Osteoblast (primary cell): ENCODE measurements at places on chromosomes 3 and 15. TPM values are rescaled to one million over a fixed set of nuclear protein-coding genes. Genes with fewer than 3 reads are reported as not detected.

INKA1 gene
- total RNA-seq, result 5.8 and 6.5 TPM in 2 replicates

MAP3K13 gene
- 16.3 and 20.9 TPM in 2 replicates for total RNA-seq

FILIP1L gene
- total RNA-seq, result 5.8 and 5.9 TPM in 2 replicates

PDZRN3 gene
- total RNA-seq, result 18.3 and 26.4 TPM in 2 replicates

DNASE1L3 gene
- total RNA-seq, result not detected in 2 replicates

OR5AC2 gene
- total RNA-seq, result not detected in 2 replicates

SLC15A2 gene
- total RNA-seq, result under 0.01 and 0.29 TPM in 2 replicates

TOMM70 gene
- total RNA-seq, result 52.5 and 57.8 TPM in 2 replicates

ASB14 gene
- total RNA-seq, result not detected in 2 replicates

GALNT15 gene
- 6.5 and 7.1 TPM in 2 replicates for total RNA-seq

SOX14 gene
- total RNA-seq, result not detected in 2 replicates

CKMT1A gene
- total RNA-seq, result not detected in 2 replicates

NDN gene
- total RNA-seq, result 34.7 and 51.9 TPM in 2 replicates

FOXL2NB gene
- total RNA-seq, result 0.36 TPM in 1 of 2 replicates, not detected in the other

OSTN gene
- under 0.01 TPM in 1 of 2 replicates, not detected in the other for total RNA-seq

RHOV gene
- 0.36 TPM in 1 of 2 replicates, not detected in the other for total RNA-seq

SNTN gene
- not detected in 2 replicates for total RNA-seq

CHRFAM7A gene
- total RNA-seq, result under 0.01 and 0.72 TPM in 2 replicates

GRK7 gene
- not detected in 2 replicates for total RNA-seq

MORC1 gene
- total RNA-seq, result not detected in 2 replicates

- H3K27ac ChIP-seq, result no peak overlapping the region
- no peaks in the 10 kb centered on the region for H3K36me3 ChIP-seq
- H3K4me1 ChIP-seq, result peaks cover 4% of the 10 kb centered on the region
- DNase-seq, result no peak
- H3K4me3 ChIP-seq, result no peak overlapping the region
Observed at GRCh38 chr3:55735976-55736375, 248.9 kb upstream of the WNT5A start.

- DNase-seq, result no peak
- no peak overlapping the region for H3K4me3 ChIP-seq
- H3K4me1 ChIP-seq, result peaks cover 15% of the 10 kb centered on the region
- no peaks in the 10 kb centered on the region for H3K27me3 ChIP-seq
- no peaks in the 10 kb centered on the region for H3K36me3 ChIP-seq
Observed at GRCh38 chr3:69868841-69869420, 129.7 kb downstream of the MITF start.

- peaks cover 31% of the 10 kb centered on the region for H3K4me1 ChIP-seq
- peak; percentile 81 for DNase-seq
- H3K27ac ChIP-seq, result peak overlapping the region; percentile 61
- H3K4me3 ChIP-seq, result no peak overlapping the region
- H3K27me3 ChIP-seq, result no peaks in the 10 kb centered on the region
Observed at GRCh38 chr15:66573719-66574595, 8.2 kb upstream of the LCTL start.

- peak overlapping the region; percentile 46 for H3K4me3 ChIP-seq
- H3K27me3 ChIP-seq, result peaks cover 11% of the 10 kb centered on the region
- H3K27ac ChIP-seq, result no peak overlapping the region
- peaks cover 25% of the 10 kb centered on the region for H3K4me1 ChIP-seq
Observed at GRCh38 chr15:70140543-70141375, 43.0 kb upstream of the TLE3 start.

- H3K4me1 ChIP-seq, result peaks cover 39% of the 10 kb centered on the region
- no peaks in the 10 kb centered on the region for H3K36me3 ChIP-seq
- no peak for DNase-seq
- H3K4me3 ChIP-seq, result no peak overlapping the region
Observed at GRCh38 chr15:67511606-67512005, 9.3 kb upstream of the C15orf61 start.

DNA sequence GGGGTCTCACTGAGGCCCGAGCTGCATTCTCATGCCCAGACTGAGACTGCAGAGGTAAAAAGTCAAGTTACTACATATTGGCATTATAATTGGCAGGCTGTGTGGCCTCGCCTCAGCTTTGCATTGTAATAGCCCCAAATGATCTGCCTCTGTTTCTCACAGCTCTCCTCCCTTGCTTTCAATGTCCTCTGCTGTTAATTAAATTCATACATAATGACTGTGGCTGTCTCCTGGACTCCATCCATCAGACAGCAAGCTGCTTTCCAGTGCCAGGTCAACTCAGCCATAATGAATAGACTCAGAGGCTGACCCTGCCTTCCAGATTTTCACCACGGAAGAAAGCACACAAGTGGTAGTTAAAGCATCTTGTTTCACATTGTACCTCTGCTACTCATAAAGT is 7.6 kb upstream of the RTP4 start:
- no peak overlapping the region for H3K27ac ChIP-seq
- no peaks in the 10 kb centered on the region for H3K27me3 ChIP-seq
- no peak for DNase-seq

DNA sequence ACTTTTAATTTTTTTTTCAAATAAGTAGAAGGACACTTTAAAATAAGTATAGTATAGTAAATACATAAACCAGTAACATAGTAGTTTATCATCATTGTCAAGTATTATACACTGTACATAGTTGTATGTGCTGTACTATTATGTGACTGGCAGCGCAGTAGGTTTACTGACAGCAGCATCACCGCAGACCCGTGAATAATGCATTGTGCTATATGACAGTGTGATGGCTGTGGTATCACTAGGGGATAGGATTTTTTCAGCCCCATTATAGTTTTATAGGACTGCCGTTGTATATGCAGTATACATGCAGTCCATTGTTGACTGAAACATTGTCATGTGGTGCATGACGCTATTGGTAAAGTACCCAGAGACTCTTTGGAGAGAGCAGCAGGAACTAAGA is 306.5 kb downstream of the SQOR start:
- no peak overlapping the region for H3K27ac ChIP-seq
- DNase-seq, result no peak
- no peaks in the 10 kb centered on the region for H3K27me3 ChIP-seq
- H3K4me3 ChIP-seq, result no peak overlapping the region
- H3K4me1 ChIP-seq, result no peaks in the 10 kb centered on the region

- H3K27ac ChIP-seq, result no peak overlapping the region
- no peaks in the 10 kb centered on the region for H3K27me3 ChIP-seq
- no peak overlapping the region for H3K4me3 ChIP-seq
- no peaks in the 10 kb centered on the region for H3K36me3 ChIP-seq
- DNase-seq, result no peak
- no peaks in the 10 kb centered on the region for H3K4me1 ChIP-seq
Observed at GRCh38 chr3:5255404-5256344, 68.2 kb downstream of the EDEM1 start.

DNA sequence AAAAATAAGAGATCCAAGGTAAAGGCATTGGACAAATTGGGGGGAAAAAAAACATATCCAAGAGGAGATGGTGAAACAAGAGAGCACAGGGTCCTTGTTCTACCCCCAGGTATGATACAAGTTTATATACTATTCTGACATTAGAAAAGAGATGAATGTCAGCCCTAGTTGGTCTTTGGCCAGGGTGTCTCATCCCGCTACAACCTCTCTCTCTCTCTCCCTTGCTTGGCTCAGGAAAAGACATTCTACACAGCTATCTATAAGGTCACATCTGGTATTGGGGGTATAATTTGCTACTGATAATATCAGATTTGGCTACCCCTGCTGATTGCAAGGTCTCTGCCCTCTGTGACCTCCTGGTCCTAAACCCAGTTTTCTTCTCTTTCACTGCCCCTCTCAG is 117.2 kb downstream of the GOLIM4 start:
- no peaks in the 10 kb centered on the region for H3K4me1 ChIP-seq
- no peak overlapping the region for H3K27ac ChIP-seq
- H3K36me3 ChIP-seq, result no peaks in the 10 kb centered on the region
- no peak overlapping the region for H3K4me3 ChIP-seq
- no peaks in the 10 kb centered on the region for H3K27me3 ChIP-seq

GRCh38 chr3:57893668-57894067 is 114.6 kb upstream of the FLNB start:
- DNase-seq, result no peak
- peaks cover 7% of the 10 kb centered on the region for H3K4me1 ChIP-seq
- H3K27ac ChIP-seq, result no peak overlapping the region
- H3K4me3 ChIP-seq, result no peak overlapping the region

- no peak for DNase-seq
- no peak overlapping the region for H3K4me3 ChIP-seq
- no peak overlapping the region for H3K27ac ChIP-seq
- no peaks in the 10 kb centered on the region for H3K36me3 ChIP-seq
Observed at GRCh38 chr15:73744293-73744692, 8.9 kb downstream of the INSYN1 start.

GRCh38 chr15:70486012-70486411 is 277.3 kb downstream of the UACA start:
- no peaks in the 10 kb centered on the region for H3K36me3 ChIP-seq
- peak overlapping the region; percentile 87 for H3K27ac ChIP-seq
- H3K27me3 ChIP-seq, result no peaks in the 10 kb centered on the region
- peaks cover 33% of the 10 kb centered on the region for H3K4me1 ChIP-seq

GRCh38 chr3:59750391-59750790 is 700.6 kb upstream of the CFAP20DC start:
- H3K27me3 ChIP-seq, result no peaks in the 10 kb centered on the region
- H3K4me1 ChIP-seq, result no peaks in the 10 kb centered on the region
- H3K27ac ChIP-seq, result no peak overlapping the region
- no peak overlapping the region for H3K4me3 ChIP-seq
- DNase-seq, result no peak

DNA sequence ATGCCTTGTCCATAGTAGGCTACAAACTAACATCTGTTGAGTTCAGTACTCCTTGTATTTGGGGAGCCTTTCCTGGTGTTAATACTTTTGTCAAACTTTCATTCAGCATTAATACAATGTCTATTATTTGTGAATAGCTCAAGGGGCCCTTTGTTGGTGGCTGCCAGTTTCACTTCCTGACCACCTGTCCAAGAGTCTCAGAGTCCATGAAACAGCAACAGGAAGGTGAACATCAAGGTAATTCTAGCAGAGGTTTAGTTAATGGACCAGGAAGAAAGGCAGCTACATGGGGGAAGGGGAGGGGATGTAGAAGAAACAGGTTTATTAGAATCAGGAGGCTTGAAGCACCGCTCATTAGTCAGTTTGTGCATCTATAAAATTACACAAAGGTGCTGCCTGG is 386.9 kb downstream of the PDCD6IP start:
- H3K4me3 ChIP-seq, result no peak overlapping the region
- H3K27ac ChIP-seq, result no peak overlapping the region
- H3K36me3 ChIP-seq, result no peaks in the 10 kb centered on the region
- no peak for DNase-seq
- H3K27me3 ChIP-seq, result no peaks in the 10 kb centered on the region

GRCh38 chr3:6860954-6861624 is at the start of gene GRM7:
GRM7 (plus strand) TSS chr3:6861115.
- no peaks in the 10 kb centered on the region for H3K4me1 ChIP-seq
- no peak within 1 kb of the TSS for H3K27ac ChIP-seq
- H3K27me3 ChIP-seq, result no peaks in the 10 kb centered on the region
- no peaks in the 10 kb centered on the region for H3K36me3 ChIP-seq

DNA sequence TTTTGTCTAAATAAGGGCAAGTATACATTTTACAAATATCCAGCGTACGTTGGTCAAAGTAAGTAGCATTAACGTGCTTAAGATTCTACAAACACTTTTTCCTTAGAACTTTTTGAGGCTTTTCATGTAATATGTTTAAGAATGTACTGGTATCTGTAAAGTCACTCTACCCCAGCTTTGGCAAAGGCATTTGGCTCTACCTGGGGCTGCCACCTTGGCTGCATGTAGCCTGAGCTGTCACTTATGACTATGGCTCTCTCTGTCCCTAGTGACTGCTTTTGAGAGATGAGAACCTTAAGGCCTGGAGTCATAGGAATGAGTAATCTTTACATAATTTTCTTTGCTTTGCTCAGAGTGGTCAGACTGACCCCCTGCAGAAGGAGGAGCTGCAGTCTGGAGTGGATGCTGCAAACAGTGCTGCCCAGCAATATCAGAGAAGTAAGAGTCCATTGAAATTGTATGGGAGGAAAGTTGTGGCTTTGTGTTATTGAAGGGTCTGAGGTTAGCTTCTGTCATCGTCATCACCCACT is 61.2 kb downstream of the IQGAP1 start:
- peaks cover 62% of the 10 kb centered on the region for H3K36me3 ChIP-seq
- peaks cover 20% of the 10 kb centered on the region for H3K4me1 ChIP-seq
- no peaks in the 10 kb centered on the region for H3K27me3 ChIP-seq

- no peaks in the 10 kb centered on the region for H3K4me1 ChIP-seq
- H3K36me3 ChIP-seq, result no peaks in the 10 kb centered on the region
- no peaks in the 10 kb centered on the region for H3K27me3 ChIP-seq
- no peak overlapping the region for H3K4me3 ChIP-seq
Observed at GRCh38 chr3:121252676-121253075, 293.1 kb downstream of the POLQ start.

GRCh38 chr15:59304807-59305206 is 67.9 kb downstream of the MYO1E start:
- no peak overlapping the region for H3K4me3 ChIP-seq
- peak overlapping the region; percentile 95 for H3K27ac ChIP-seq
- no peak for DNase-seq
- no peaks in the 10 kb centered on the region for H3K27me3 ChIP-seq

- DNase-seq, result no peak
- H3K4me1 ChIP-seq, result peaks cover 5% of the 10 kb centered on the region
- no peak overlapping the region for H3K27ac ChIP-seq
- H3K4me3 ChIP-seq, result no peak overlapping the region
- H3K36me3 ChIP-seq, result peaks cover 4% of the 10 kb centered on the region
- H3K27me3 ChIP-seq, result no peaks in the 10 kb centered on the region
Observed at GRCh38 chr3:136516656-136517055, 235.5 kb downstream of the STAG1 start.

DNA sequence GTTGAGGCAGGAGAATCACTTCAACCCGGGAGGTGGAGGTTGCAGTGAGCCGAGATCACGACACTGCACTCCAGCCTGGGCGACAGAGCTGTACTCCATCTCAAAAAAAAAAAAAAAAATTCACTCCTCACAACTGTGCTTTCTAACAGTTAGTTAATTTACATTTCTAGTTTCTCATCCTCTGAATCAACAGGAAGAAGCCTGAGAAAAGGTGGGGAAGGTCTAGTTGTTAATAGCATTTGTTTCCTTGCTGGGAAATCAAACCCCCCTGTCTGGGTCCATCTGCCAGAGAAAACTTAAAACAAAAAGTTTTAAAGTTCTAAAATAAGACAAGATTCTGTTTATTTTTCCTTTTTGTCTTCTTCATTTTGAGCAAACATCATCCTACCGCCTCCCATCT is 62.3 kb downstream of the TMEM39A start:
- no peak for DNase-seq
- H3K4me3 ChIP-seq, result no peak overlapping the region
- no peaks in the 10 kb centered on the region for H3K27me3 ChIP-seq

- H3K4me1 ChIP-seq, result peaks cover 13% of the 10 kb centered on the region
- no peaks in the 10 kb centered on the region for H3K36me3 ChIP-seq
- H3K27ac ChIP-seq, result no peak overlapping the region
- no peak for DNase-seq
Observed at GRCh38 chr15:91854639-91854990, 1.1 kb downstream of the SLCO3A1 start.

DNA sequence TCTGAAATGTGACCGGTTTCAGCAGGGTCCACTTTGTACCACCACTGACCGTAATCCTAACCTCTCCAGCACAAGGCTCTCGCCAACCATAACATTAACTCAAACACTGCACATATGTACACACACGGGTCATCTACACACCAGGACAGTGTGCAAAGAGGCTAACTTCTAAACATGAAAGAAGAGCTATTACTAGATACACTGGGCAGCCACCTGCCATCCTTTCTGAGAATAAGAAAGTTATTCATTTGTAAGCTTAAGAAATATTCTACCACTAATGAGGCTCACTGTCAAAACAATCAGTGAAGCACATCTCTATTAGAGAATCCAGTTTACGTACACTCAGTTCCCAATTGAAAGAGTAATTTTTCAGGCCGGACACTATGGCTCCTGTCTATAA is 59.1 kb upstream of the PARL start:
- no peaks in the 10 kb centered on the region for H3K4me1 ChIP-seq
- H3K27ac ChIP-seq, result no peak overlapping the region
- no peaks in the 10 kb centered on the region for H3K27me3 ChIP-seq
- DNase-seq, result no peak
- peaks cover 36% of the 10 kb centered on the region for H3K36me3 ChIP-seq
- no peak overlapping the region for H3K4me3 ChIP-seq
